ENCODE measurements at places on chromosomes 2 and 18.

DNA sequence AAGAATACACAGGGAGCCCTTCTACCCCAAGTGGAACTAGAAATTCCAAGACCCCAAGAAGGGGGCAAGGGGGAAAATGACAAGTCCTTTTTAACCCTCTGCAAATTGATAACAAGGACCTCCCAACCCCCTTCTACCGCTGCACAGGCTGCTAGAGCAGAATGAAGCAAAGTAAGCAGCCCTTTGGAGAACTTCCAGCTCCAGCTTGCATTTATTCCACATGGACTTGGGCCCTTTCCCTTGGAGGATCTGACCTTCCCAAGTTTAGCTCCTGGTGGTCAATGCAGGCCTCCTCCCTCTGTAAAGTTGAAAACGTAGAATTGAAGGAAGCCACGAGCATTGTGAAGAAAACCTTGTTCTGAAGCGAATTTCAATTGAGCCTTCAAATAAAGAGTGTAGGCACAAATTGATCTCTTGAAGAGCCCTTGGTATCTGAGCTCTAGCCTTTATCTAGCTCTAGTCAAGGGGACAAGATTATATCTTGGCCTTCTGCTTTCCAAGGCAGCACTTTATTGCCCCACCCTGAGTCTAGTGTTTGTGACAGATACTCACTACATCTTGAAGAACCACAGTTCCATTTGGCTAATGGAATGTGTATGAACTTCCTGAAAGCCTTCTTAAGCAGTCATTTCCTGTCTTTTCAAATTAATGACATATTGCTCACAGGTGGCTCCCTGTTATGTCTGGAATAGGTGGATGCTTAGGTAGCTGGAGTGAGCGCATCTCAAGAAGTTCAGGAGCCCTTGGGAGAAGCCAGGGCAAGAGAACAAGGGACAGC, 37.2 kb downstream of the SLC14A2 start:
- DNase-seq = no peak

DNA sequence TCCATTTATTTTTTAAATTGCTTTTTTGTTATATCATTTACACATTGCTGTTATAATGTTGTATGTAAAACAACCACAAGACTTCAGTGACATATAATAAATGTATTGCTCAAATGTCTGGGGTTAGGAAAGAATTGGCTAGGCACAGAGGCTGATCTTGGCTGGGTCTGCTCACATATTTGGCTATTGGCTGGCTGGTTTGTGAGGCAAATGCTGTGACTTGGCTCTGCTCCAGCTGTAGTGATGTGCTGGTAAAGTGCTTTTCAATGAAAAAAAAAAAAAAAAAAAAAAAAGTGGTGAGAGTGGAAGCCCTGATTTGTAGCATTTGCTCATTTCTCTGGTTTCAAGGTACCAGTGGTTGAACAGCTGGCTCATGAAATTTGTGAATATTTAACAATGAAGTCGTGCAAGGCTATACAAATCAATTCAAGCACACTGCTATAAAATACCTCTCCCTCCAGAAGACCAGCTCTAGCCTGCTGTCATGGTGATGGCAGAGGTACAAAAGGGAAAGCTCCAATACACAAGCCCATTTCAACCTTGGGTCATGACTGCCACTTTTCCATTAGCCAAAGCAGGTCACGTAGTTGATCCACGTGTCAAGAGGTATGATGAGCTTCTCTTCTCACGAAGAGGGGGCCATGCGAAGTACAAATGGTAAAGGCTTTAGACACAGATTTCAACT, 43.7 kb upstream of the RIT2 start:
- DNase-seq = no peak

DNA sequence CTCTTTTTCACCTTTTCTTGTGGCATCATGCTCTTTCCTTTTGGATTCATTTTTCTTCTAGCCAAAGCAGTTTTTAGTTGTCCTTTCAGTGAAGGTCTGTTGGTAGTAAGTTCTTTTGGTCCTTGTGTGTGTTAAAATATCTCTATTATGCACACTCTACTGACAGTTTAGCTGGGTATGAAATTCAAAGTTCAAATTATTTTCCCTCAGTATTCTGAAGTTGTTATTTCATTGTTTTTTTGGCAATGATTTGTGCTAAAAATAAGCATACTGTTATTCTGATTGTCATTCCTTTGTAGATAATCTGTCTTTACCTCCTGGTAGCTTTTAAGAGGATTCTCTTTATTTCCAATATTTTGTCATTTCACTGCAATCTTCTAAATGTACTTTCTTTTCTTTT, 53.1 kb upstream of the COX7A2L start:
- DNase-seq = no peak

GRCh38 chr18:2050702-2051201, 520.6 kb downstream of the METTL4 start:
- no peak for DNase-seq

- no peak for DNase-seq
These were observed 347.5 kb upstream of the SALL3 start for GRCh38 chr18:78632111-78632541.

DNA sequence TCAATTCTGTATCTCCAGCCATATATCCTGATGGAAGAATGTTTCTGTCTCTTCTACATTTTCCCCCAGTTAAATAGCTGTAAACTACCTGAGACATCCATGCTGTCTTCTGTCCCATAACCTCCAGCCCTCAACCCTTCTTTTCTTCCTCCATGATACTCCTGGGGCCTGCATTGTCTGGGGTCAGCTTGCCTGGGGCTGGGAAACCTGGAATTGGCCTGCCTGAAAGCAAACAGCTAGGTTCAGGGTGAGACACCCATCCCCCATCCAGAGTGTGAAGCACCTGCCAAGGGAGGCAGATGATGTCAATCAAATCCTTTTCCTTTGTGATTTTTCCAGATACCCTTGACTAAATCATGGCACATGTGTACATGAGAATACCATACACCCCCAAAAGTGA, 313.7 kb upstream of the MGAT5 start:
- DNase-seq = no peak

GRCh38 chr18:58525517-58525916, 103.4 kb downstream of the ALPK2 start:
- DNase-seq = no peak

DNA sequence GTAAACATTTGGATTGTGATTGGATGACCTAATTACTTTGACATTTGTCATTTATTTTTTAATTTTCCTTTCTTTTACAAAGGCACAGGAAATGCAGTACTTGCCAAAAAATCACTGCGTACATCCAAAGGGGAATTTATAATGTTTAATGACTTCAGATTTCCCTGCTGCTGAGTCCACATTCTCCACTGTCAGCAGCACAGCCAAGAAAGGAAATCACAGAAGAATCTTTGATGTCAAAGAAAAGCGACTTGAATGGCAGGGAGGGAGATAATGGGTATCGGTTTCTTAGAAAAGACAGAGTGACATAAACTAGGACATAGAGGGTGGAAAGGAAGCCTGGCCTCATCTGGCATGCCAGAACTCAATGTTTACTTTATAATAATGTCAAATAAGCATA, 41.4 kb upstream of the COPS8 start:
- DNase-seq = no peak

DNA sequence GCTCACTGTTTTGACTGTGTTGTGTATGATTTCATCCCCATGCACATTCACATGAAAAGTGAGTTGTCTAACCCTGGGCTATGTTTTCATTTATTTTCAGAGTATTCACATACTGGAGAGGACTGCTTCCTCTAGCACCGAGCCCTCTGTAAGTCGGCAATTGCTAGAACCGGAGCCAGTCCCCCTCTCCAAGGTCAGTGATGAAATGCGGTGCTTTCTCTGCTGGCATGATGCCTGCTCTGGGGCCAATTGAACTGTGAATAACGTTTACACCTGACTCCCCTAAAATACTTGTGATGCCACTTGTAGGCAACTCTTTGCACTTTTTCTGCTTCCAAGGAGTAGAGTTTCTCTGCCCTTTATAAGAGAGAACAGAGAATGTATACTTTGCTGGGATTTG, 126.9 kb downstream of the PRKRA start:
- no peak for DNase-seq

- DNase-seq = no peak
These were observed 168.6 kb downstream of the ETAA1 start for GRCh38 chr2:67565761-67566160.

DNA sequence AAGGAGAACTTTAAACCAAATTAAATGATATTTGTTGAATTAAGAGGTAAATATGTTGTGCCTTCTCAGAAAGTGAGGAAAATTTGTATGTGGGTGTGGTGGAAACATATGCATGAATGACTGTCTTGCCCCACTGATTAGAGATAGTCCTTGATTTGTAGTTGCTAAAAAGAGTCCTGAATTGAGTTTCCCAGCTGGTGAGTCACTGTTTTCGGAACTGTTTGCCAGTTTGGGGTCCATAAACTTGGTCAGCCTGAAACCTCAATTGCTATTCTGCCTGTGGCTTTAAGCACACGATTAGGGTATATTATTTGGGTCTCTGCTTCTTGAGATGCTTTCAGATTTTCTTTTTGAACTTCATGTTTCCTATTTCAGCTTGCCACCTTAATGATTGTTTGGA, 53.3 kb downstream of the PIKFYVE start:
- no peak for DNase-seq

- DNase-seq = no peak
These were observed 70.3 kb downstream of the CERKL start for GRCh38 chr2:181586569-181587081.

- DNase-seq = no peak
These were observed 211.0 kb downstream of the NEDD4L start for GRCh38 chr18:58254873-58255511.

DNA sequence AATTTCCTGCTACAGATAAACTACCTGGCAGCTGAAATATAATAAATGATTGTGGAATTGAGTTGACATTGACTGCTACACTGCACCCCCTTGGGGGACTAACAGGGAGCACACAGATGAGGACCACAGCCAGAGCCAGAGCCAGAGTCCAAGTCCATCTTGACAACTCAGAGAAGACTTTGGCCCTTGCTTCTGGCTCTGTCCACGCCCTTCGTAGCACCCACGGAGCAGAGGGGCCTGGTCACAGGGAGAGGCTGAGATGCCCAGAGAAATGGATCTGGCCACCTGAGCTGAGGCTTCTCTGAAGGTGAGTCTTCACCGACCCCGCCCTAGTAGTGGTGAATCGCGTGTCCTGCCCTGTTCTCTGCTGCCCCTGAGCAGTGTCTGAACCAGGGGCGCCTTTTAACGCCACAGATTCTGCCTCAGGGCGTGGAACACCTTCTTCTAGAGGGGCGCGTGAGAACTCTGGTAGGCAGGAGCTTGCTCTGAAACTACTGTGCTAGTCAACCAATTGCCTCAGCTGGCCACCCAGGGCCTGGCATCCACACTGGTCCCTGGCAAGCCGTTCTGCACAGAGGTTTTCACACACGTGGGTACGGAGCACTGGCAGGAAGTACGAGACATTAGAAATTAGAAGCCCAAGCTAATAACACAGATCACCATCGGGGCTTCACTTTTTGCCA, 35.7 kb upstream of the MAT2A start:
- DNase-seq = no peak

- DNase-seq = no peak
These were observed 4.5 kb downstream of the NOL4 start for GRCh38 chr18:34220081-34220815.

DNA sequence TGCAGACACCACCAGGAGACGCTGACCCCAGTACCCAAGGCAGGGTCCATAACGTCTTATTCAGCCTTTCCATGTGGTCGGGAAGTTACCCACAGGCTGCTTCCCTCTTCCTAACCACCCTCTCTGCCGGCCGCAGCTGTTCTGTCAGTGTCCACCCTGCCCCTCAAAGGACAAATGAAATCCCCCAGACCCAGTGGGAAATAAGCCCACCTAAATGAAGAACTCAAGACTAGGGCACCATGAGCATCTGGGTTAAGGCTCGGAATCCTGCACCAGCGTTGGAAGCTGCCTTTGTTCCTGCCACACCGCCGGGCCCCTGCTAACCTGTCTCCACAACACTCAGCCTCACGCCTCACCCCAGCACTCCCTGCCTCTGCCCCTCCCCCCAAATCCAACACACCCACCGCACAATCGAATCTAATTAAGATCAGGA, 21.7 kb downstream of the BCL11A start:
- no peak for DNase-seq

DNA sequence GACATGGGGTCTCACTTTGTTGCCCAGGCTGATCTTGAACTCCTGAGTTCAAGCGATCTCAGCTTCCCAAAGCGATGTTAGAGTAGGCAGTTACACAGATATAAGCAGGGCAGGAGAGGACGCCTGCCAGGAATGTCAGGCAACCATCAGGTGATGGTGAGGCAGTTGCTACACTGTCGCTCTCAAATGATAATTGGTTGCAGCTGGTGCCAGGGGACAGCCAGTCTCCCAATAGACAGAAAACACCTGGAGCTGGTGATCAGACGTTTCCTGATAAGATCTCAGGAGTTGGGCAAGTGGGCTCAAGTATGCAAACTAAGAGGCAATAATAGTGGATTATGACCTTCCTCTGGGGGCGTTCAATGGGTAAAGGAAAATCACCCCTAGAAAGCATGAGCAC, 163.1 kb upstream of the RGPD4 start:
- no peak for DNase-seq

- no peak for DNase-seq
These were observed 36.8 kb downstream of the DRC1 start for GRCh38 chr2:26438526-26438925.

GRCh38 chr18:10113121-10114022, 199.6 kb downstream of the VAPA start:
- no peak for DNase-seq

GRCh38 chr2:54936766-54937165, 113.5 kb downstream of the RTN4 start:
- DNase-seq = no peak

GRCh38 chr18:61785588-61785987, 107.2 kb downstream of the RNF152 start:
- no peak for DNase-seq

GRCh38 chr2:23414871-23415270, 29.9 kb downstream of the KLHL29 start:
- no peak for DNase-seq

GRCh38 chr2:239160226-239161143, 240.3 kb downstream of the HDAC4 start:
- no peak for DNase-seq

DNA sequence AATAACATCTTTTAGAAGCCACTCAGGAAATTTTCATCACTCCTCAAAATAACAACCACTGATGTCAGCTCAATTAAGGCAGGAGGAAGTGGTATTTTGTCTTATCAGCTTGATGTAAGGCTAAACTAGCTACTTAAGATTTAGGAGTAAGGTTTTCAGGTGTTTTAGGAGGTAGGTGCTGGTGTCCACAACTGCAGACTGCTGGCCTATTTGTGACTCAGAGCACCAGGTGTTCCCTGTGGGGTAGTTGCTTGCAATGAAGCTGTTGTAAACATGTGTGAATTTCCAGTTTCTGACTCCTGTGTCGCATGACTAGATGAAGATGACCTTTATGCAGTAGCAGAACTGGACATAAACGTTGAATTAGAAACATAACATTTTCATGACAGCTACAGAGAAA, 164.2 kb downstream of the THSD7B start:
- DNase-seq = no peak

GRCh38 chr18:57048351-57048750, 98.5 kb upstream of the BOD1L2 start:
- DNase-seq = no peak

DNA sequence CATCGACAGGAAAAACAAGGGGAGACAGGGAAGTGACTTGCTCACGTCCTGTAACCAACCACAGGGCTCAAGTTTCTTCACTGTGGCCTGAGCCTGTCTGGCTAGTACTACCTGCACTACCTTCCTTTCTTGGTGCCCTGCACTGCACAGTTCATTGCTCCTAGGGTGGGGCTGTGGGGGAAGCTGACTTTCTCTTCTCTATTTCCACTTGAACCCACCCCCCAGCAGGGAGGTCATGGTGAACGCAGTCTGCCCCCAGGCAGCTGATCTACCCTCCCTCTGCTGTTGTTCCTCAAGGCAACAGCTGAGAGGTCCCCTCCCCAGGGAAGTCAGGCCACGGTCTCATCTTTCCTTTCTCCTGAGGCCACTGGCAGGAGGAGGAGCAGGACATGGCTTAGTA, 532.1 kb downstream of the SOX11 start:
- no peak for DNase-seq
